ENCODE measurements at places on chromosomes 5 and 9.

DNA sequence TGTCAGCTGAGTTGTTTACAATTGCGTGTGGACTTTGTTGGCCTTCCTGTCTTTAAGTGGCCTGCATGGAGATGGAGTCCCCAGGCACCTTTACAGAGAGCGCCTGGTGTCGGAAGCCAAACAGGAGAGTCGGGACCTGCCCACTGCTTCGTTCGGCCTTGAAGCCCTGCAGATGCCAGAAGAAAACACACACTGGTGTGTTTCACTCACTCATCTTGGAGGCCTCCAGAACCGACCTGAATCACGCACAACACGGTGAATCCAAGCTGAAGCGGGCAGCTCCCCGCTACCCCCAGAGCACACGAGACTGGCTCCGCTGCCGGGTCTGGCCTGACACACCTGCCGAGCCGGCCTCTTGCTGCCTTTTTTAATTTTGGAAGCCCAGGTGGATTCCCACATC is 419.4 kb upstream of the IRX4 start:
- DNase-seq = no peak

GRCh38 chr5:3131161-3131560 is 379.7 kb upstream of the IRX2 start:
- DNase-seq = no peak

GRCh38 chr5:150410524-150411244 is 2.0 kb downstream of the CD74 start:
- DNase-seq = no peak

DNA sequence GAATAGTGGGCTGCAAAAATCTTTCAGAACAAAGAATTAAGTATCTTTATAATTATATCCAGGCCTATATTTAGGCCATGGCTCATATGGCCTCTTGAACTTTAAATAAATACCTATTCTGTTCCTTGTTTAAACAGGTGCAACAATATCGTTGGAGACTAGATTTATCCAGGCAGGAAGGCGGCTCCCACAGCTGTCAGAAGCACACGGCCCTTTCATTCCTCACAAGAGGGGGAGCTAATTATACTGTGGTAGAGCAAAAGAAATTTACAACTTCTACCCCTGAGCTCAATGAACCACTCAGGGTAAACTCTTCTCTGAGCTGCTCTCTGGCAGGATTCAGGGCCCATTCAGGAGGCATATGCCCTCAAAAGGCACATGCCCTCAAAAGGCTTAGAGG is 31.3 kb downstream of the TMEM174 start:
- no peak for DNase-seq

DNA sequence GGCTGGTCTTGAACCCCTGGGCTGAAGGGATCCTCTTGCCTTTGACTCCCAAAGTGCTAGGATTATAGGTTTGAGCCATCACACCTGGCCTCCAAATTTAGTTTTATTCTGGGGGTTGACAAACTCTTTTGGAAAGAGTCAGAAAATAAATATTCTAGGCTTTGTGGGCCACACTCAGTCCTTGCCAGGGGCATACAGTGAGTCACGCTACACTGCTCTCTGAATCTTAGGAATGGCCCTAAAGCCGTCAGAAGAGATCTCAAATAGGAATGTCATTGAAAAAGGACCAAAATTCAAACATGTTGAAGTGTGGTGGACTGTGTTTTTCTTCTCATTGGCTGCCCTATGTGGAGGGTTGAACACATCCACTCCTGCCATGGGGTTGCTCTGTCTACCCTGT is 127.7 kb upstream of the BASP1 start:
- no peak for DNase-seq

DNA sequence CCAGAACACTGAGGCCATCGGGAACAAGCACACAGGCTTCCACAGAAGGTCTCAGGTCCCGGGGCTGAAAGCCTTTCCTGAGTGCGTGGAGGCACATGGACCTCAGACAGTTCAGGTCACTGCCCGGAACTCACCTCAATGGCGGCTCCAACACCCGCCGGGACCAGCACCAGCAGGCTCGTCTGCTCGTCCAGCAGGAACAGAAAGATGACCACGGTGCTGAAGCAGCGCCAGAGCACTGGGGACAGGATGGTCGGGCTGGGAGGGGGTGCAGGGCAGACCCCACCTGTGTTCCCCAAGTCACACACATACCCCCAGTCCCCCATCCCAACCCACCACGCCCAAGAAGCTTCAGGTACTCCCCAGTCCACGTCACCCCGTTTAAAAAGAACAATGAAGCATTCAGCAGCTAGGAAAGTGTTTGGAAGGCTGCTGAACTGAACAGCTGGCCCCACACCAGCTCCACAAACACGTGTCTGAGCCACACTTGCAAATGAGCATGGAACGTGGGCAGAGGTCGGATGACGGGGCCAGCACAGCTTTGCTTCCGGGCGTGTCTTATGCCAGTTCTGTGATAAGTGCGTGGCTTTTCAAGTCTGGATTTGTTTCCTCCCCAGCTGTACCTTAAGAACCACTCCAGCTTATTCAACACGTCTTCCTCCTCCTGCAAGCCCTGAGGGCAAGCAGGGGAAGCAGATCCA is 14.6 kb downstream of the CLPTM1L start:
- DNase-seq = no peak

GRCh38 chr5:178514851-178515418 is 75.3 kb downstream of the COL23A1 start:
- DNase-seq = no peak

GRCh38 chr5:66351813-66352212 is 207.7 kb downstream of the SREK1 start:
- no peak for DNase-seq

DNA sequence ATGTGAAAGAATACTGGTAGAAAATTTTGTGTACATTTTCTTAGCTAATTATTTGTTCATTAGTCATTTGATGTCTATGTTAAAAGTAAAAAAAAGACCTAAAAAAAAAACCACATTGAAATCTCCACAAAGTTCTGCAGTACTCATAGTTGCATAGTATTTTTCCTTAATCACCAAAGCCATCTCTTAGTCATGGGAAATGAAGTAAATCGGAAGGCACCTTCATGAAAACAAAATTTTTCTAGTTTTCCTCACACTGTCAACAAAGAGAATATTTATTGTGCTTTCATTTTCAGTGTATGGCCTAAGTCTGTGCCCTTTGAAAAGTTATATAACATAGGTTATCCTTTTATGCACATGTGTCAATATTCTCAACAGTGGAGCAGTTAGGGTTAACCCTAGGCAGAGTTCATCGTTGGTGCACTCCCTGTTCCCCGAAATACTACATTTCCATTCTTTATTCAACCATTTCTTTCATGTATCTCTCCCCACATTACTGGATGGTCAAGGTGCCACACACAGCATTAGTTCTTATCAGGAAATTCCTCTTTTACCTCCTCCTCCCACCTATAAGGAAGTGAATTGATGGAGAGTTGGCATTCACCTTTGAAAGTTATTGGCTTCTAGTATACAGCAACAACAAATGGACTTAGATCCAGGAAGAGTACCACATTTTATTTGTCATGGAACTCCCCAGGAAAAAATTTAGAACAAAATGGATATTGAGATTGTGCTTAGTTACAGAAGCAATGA is 93.1 kb downstream of the NUDT12 start:
- no peak for DNase-seq

- no peak for DNase-seq
Observed at GRCh38 chr9:136857166-136857565, 5.0 kb downstream of the MAMDC4 start.

DNA sequence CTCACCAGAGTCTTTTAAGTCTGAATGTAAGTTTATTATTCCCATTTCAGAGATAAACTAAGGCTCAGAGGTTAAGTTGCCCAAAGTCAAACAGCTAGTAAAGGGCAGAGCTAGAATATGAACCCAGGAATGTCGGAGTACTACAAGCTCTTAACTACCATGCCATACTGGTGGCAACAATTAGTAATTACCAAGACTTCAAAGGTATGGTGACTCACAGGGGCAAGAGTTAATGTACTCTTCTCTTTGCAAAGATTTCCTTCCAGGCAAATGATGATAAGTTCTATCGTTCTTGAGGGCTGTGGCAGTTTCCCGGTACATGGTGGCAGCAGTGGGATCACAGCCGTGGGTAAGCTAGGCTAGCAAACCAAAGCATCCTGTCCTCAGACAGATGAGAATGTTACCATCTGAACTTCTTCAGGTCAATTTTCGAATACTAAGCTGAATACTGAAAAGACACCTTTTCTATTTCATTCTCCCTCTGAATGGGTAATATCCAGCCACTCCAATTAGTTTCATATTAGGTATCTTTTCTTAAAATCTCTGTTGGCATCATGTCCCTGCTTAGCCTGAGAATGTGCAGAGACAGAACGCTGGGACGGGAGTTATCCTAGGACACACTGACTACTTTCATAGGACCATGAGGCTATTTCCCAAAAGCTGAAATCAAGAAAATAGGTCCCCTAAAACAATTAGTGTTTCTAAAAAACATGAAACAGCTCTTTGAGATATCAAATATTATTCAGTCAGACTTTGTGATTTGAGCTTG is 117.0 kb upstream of the NR5A1 start:
- DNase-seq = no peak

- no peak for DNase-seq
Observed at GRCh38 chr5:135944967-135945560, 9.7 kb downstream of the LECT2 start.

DNA sequence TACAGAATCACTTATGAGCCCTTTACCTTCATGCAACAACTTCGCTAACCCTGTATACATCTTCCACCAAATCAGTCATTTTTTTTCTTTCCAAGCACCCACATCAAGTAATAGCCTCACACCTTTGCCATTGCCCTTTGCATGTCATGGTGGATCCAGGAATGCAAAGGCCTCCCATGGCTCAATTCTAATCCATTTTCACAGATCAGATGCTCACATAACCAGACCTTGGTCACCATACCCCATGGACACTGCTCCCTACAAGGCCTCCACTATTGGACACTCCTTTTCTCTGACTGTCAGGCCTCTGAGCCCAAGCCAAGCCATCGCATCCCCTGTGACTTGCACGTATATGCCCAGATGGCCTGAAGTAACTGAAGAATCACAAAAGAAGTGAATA is 179.5 kb downstream of the RASEF start:
- no peak for DNase-seq

DNA sequence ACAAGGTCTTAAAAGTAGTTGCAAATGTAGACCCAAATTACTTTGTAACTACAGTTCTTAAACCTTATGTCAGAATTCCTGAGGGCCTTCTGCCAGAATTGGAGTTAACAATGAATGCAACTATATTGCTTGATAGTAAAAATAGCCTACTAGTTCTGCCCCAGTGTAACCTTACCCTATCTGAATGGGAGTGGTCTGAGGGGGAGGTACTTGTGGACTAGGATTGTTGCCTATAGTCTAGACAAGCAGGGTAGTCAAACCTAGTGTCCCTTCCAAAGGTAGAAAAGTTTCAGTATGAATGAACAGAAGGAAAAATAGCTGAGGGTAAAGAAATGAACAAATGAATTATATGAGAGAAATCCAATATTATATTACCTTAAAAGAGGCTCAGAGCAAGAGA is 242.2 kb downstream of the PJA2 start:
- no peak for DNase-seq

- DNase-seq = no peak
Observed at GRCh38 chr5:84381502-84382362, 2.9 kb downstream of the EDIL3 start.

- no peak for DNase-seq
Observed at GRCh38 chr9:626596-626995, 214.9 kb upstream of the DMRT1 start.

- DNase-seq = no peak
Observed at GRCh38 chr9:15086156-15086763, 176.0 kb upstream of the FREM1 start.

DNA sequence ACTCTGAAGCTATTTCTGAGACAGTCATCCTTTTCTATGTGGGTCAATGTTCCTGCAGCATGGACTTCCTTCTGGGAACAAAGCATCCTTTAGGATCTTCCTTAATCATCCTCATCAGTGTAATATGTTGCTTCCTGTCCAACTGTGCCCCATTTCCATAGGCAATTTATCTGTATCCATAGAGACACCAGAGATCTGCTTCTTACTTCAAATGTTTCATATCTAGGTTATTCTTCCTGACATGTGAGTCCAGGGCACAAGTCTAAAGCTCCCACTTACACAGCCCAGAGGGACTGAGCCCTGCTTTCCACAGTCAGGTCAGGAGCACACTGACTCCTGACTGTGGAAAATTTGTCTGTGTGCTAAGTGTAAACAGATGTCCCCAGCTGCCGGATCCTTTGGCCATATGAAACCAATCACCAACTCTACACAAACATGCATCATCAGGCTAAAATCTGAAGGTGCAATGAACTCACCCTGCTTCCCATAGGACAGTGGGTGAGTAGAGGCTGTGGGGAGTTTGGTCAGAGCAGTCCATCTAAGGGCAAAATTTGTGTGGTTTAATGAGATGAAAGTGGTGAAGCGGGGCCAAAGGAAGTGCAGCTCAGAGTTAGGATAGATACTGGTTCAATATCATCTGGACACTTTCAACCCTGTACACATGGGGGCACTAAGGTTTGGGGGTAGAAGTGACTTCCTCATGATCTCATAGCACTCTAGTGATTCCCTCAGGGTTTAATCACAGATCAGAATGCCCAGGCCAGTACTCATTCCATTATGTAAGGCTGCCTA is 85.2 kb upstream of the TNC start:
- DNase-seq = no peak

DNA sequence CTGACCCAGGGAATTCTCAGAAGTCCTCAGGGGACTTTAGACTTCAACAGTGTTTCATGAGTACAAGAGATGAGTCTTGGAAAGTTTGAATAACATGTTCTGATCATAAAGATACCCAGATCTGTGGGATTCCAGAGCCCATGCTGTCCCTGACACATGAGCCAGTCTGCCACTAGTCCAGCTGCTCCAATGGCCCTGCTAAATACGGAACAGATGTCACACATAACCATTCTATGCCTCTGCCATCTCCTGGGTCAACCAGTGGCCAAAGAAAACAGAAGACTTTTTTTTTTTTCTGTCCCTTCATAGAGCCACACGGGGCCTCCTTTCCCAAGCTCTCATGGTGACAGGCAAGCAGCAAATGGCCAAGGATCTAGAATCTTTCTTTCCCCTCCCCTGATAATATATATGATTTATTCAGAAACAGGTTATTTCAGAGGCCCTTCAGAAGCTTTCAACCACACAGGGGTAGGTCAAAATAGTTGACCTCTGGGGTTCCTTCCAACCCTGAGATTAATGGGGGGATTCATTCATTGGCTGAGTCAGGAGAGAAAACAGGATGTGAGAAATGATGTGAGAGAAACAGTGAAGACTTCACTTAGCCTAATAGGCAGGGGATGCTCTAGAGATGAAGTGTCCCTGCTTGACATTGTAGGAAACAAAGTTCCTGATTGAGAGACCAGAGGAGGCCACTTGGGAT is 367.7 kb downstream of the CDK5RAP2 start:
- no peak for DNase-seq

- DNase-seq = no peak
Observed at GRCh38 chr5:7585807-7586206, 189.9 kb downstream of the ADCY2 start.
